ENCODE measurements at places on chromosomes 7 and 10. TPM values are rescaled to one million over a fixed set of nuclear protein-coding genes. Genes with fewer than 3 reads are reported as not detected.

The IL6 gene
- not detected for total RNA-seq

The SMO gene
- 0.84 TPM for total RNA-seq

The ATP5MK gene
- 465 TPM for total RNA-seq

The ZNF22 gene
- total RNA-seq = 20.9 TPM

The ZNF804B gene
- not detected for total RNA-seq

The GRM3 gene
- not detected for total RNA-seq

DNA sequence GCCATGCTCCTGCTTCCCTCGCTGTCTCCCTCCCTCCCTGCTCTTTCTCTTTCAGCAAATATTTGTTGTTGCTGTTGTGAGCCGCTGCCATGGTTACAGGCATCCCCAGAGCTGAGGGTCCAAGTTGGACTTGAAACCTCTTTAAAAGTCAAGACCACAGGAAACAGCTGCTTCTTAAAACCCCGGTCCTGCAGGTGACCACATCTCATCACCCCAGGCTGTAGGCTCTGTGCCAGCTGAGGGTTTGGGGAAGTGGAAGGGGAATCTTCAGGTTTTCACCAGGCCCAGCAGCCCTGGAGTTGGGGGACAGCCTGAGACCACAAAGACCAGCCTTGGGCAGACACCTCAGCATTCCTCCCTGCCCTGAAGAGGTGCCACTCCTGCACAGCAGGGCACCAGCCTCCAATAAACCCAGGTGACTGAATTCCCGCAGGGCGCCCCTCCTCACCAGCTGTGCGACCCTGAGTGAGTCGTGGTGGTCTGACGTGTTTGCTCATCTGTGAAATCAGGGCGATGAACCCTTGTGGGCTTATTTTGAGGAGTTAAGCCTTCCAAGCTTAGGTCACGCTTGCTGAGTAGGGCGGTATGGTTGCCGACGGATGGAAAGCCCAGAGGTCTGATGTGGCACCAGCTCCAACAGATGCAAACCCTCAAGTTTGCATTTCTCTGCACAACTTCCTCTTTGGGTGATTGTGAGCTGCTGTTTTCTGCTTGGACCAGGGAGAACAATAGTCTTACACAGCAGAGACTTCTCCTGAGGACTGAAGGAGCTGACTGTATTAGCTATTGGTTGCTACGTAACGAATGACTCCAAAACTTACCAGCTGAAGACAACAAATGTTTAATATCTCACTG lies 24.8 kb downstream of the NPTX2 start:
- DNase-seq = no peak

- peak; percentile 53 for DNase-seq
Measured at GRCh38 chr7:123865517-123866117, 20.6 kb downstream of the HYAL4 start.

GRCh38 chr10:60977161-60978122 lies 33.5 kb upstream of the RHOBTB1 start:
- DNase-seq = no peak

- DNase-seq = no peak
Measured at GRCh38 chr7:123433665-123434064, 100.7 kb downstream of the IQUB start.

- no peak for DNase-seq
Measured at GRCh38 chr7:43113622-43114457, 1.4 kb downstream of the HECW1 start.

GRCh38 chr10:127368101-127368500 lies 171.7 kb upstream of the INSYN2A start:
- DNase-seq = no peak
